ENCODE measurements at places on chromosomes 7 and 10. TPM values are rescaled to one million over a fixed set of nuclear protein-coding genes. Genes with fewer than 3 reads are reported as not detected.

DNA sequence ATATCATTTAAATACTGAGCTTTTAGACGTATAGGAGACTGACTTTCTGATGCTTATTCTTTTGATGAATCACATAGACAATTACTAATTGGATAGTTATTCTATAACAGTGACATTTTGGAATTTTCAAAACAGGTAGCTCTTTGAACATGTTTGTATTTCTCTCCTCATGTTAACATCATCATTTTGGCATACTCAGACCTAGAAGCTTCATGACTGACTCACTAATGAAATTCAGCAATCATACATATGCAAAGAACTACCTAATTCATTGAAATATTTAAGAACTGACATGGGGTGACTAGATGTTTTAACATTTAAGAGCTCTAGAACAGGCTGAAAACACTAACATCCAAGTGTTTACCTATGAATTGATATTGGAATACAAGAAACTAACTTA is 192.3 kb downstream of the VTI1A start:
- DNase-seq, result no peak

DNA sequence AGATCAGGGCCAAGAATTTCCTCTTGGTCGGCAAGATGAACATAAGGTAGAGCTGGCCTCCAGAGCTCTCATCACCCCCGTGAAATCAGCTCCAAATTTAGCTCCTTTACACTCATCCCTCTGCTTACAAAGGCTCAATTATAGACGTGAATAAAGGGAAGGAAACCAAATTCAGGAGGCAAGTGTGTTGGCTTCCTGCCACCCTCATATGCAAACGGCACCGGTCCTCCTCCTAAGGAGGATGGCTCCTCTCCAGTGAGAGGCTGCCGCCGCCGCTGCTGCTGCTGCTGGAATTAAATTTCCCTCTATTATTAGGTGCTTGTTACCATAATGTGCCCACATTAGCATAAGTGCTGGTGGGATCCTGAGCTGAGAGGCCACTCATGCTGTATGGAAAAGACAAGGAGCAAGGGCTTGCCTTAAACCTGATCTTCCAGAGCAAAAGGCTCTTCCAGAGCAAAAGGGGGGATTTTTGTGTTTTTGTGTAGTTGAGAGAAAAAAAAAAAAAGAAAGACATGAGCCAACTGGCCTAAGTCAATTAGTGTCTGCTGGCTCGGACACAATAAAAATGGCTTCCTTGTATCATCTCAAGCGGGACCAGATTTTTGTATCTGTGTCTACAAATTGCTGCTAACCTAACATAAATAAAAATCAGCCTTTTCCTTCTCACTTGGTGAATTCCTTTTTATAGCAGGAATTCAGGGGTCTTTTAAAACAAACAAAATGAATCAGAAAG is 68.4 kb downstream of the CDHR3 start:
- DNase-seq, result no peak

DNA sequence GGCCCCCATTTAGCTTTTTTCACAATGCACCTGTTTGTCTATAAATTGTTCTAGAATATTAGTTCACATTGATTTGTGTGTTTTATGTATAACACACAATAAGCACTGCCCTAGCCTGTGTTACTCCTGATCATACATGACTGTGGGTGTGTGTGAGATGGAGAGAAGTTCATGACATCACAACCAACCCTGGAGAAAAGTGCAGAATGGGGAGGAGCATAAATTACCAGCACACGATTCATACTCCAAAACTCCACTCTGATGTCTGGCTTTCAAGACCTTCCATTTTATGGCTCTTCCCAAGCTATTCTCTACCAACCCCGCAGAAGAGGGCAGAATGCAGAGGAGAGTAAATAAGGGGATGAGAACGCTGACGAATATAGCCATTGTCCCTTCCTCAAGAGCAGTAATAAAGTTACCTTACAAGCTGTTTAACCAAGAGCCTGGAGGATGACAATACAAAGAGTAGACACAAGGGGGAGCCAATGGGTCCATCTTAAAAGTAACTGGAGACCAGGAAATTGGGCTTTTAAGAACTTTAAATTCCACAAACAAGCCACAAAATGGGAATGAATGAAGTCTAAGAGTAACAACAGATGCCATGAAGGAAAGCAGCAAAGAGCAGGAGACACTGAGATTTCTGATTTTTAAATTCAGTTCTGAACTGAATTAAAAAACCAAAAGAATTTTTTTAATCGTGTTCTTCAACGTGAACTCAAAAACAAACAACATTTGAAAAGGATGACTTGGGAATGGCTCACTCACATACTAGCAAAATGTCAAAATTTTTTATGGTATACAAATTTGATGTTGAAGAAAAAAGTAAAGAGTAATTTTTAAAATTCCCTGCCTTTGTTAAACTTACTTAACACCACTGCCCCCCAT is 159.6 kb downstream of the PARD3 start:
- peak; percentile 74 for DNase-seq

Gene PITRM1
- 113 TPM for total RNA-seq

Gene GAD2
- not detected for total RNA-seq

Gene GPR37
- not detected for total RNA-seq

Gene SPDYE5
- total RNA-seq, result not detected

DNA sequence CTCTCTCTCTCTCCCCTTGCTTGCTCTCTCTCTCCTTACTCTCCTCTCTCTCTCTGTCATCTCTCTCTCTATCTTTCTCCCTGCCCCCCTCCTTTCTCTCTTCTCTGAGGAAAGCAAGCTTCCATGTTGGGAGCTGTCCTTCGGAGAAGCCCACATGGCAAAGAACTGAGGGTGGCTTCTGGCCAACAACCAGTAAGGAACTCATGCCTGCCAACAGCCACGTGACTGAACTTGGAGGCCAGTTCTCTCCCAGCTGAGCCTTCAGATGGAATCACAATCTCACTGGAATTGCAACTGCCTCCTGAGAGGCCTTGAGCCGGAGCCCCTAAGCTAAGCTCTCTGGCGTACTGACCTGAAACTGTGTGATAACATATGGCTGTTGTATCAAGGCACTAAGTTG is 12.0 kb upstream of the DHTKD1 start:
- no peak for DNase-seq

Gene LRRN3
- 0.69 TPM for total RNA-seq

Gene NKX1-2
- not detected for total RNA-seq

- DNase-seq, result no peak
Measured at GRCh38 chr7:50396856-50397255, 53.3 kb downstream of the FIGNL1 start.

DNA sequence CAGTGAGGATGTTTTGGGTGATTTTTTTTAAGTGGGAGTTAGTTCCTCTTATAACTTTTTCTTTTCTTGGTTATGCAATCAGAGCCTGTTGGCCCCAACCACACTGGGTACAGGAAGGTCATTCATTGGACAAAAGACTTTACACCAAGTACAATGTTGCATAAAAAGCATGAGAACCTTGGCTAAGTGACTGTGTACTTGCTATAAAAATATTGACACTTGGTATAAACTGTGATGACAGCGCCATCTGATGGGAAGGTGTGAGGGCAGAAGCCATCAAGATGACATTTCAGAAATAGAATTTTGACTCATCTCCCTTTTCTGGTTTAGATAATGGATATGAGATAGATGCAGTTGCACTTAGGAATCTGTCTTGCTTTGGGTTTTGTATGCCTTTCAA is 126.4 kb upstream of the CCDC6 start:
- peak; percentile 67 for DNase-seq

GRCh38 chr10:112059220-112059619 is 124.3 kb downstream of the GPAM start:
- DNase-seq, result no peak

- DNase-seq, result no peak
Measured at GRCh38 chr10:59258890-59259289, 82.4 kb downstream of the PHYHIPL start.

DNA sequence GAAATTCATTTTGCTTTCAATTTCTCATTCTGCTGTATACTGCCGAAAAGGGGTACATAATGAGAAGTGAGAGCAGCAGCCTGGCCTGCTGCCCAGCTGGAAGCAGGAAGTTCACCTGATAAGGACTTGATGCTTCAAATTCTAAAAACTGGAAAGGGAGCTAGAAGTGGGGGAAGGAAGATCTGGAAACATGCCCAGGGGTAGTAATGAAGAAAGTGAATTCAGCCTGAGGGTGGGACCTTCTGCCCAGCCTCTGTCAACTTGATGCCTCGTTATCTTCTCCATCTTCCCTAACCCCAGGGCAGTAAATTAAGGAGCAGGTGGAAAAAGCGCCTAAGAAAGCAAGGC is 69.4 kb downstream of the ARMH3 start:
- DNase-seq, result no peak

DNA sequence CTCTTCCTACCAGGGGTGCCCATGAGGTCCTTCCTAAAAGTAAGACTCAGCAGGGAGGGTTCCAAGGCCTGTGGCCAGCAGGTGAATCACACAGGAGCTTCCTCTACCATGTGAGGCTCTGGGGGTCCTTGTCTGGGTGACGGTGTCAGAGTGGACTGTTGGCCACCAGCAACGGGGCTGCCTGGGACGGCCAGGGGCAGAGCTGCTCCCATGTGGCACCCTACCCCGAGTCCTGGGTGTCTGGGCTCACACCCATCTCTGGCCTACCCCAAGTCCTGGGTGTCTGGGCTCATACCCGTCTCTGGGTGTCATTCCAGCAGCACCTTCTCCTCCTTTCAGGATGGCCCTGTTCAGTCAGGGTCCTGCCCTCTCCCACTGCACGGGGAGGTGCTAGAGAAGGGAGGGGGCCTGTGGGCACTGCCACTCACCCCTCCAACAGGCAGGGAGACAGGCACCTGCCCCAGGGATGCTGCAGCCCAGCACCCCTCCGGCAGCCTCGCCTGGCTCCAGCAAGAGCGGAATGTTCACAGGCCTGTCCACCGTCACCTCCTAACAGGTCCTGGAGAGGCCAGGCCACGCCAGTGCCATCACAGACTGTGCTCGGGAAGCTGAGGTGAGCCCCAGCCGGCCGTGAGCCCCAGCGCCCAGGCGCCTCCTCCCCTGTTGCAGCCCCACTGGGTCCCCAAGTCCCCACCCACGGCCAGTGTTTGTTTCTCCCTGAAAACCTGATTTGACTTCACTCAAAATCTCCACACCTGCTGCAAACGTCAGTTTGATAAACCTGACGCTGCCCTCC is 143.7 kb downstream of the PTPRN2 start:
- no peak for DNase-seq

DNA sequence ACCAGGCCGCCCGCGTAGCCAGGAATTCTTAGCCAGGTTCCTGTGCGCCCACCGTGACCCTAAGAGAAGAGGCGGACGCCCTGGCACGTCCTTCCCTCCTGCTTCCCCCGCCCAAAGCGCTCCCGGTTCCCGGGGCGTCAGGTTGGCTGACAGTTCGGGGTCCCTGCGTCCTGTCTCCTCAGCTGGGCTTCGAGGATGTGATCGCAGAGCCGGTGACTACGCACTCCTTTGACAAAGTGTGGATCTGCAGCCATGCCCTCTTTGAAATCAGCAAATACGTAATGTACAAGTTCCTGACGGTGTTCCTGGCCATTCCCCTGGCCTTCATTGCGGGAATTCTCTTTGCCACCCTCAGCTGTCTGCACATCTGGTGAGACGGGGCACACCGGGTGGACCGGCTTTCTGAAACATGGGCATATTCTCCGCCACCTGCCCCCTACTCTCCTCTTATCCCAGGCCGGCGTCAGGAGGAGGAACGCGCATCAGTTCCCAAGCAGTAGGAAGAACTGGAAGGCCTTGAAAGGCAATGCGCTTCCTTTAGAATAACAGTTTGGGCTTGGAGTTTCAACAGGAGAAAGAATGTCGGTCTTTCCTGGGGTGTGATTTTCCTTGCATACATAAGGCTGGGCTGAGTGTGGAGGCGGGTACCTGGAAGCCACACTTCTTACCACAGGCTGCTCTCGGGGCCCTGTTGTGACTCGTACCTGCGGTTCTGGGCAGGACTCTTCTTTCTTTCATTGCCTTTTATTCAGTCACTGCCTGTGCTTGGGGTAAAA is 728 bp downstream of the CAV2 start:
- DNase-seq, result peak; percentile 66

DNA sequence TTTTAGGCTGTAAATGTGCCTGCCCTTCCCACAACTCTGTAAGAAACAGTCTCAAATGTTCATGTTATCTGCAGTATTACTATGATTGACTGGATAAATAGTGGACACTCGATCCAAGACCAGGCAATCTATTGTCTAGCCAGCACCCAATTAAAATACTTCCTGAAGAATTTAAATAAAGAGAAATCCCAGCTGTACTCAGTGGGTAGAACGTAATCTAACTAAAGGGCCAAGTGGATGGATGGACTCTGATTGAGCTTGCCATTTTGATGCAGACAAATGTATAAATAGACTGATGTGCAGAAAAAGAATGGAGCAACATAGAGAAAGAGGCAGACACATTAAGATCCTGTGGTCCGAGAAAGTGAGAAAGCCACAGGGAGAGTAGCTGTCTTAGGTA is 158.0 kb downstream of the IPMK start:
- no peak for DNase-seq

GRCh38 chr7:55592492-55592891 is 20.2 kb upstream of the VOPP1 start:
- no peak for DNase-seq

GRCh38 chr10:121242741-121243608 is 355.3 kb downstream of the FGFR2 start:
- no peak for DNase-seq

- peak; percentile 11 for DNase-seq
Measured at GRCh38 chr10:29239569-29240472, 49.0 kb upstream of the LYZL1 start.

DNA sequence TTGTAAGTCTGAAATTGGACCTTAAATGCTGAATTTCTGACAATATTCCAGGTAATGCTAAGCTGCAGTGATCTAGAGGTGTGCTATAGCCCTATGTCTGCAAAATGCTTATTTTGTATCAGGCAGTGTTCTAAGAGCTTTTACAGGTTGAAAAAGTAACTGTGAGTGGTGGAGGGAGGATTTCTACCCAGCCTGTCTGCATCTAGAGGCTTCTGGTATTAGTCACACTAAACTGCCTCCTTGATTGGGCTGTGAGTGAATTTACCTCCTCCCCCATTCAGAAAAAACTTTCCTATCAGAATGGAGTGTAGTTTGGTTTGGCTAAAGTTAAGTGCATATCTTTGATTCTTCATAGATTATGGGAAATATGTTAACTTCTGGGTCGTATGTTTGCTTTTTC is 56.8 kb downstream of the BBS9 start:
- peak; percentile 66 for DNase-seq

GRCh38 chr10:124738441-124738840 is 5.7 kb downstream of the FAM53B start:
- DNase-seq, result no peak

Gene MICALL2
- 27.4 TPM for total RNA-seq
